ENCODE measurements at places on chromosomes 5 and 9. TPM values are rescaled to one million over a fixed set of nuclear protein-coding genes. Genes with fewer than 3 reads are reported as not detected.

PALM2AKAP2 gene
- total RNA-seq, result 32.1 TPM

IFNK gene
- total RNA-seq, result not detected

TLX3 gene
- not detected for total RNA-seq

MRPS27 gene
- total RNA-seq, result 23.9 TPM

Measured in left lobe of liver (tissue), 2 donors.